ENCODE measurements at places on chromosomes 12 and 14. TPM values are rescaled to one million over a fixed set of nuclear protein-coding genes. Genes with fewer than 3 reads are reported as not detected.

TSPAN8 gene
- 1.3 TPM for polyA plus RNA-seq

GPR137C gene
- 2.4 TPM for polyA plus RNA-seq

DYRK4 gene
- 17.0 TPM for polyA plus RNA-seq

CLEC4E gene
- not detected for polyA plus RNA-seq

NUAK1 gene
- polyA plus RNA-seq = 9.7 TPM

KRT85 gene
- not detected for polyA plus RNA-seq

HOTAIR gene
- polyA plus RNA-seq = 7.6 TPM

KRT6C gene
- not detected for polyA plus RNA-seq
